Memory B cell (primary cell): ENCODE measurements at places on chromosomes 4 and X.

DNA sequence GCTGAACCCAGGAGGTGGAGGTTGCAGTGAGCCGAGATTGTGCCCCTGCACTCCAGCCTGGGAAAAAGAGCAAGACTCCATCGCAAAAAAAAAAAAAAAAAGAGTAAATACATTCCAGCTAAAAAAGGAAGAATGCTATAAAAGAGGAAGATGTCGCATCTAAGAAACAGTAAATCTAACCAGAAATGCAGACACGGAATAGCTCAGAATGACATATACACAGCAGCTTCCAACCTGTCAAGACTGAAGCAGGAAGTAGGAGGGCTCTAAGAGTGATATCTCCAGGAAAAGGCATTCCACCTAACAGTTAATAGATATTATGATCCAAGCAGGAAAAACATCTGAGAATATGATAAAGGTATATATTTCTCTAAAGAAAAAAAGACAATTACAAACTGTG lies 16.0 kb downstream of the CLOCK start:
- DNase-seq: no peak

- no peak for DNase-seq
Measured at GRCh38 chr4:158817562-158818296, 48.9 kb downstream of the FNIP2 start.

GRCh38 chr4:171025776-171026175 lies 787.4 kb upstream of the GALNTL6 start:
- DNase-seq: no peak

DNA sequence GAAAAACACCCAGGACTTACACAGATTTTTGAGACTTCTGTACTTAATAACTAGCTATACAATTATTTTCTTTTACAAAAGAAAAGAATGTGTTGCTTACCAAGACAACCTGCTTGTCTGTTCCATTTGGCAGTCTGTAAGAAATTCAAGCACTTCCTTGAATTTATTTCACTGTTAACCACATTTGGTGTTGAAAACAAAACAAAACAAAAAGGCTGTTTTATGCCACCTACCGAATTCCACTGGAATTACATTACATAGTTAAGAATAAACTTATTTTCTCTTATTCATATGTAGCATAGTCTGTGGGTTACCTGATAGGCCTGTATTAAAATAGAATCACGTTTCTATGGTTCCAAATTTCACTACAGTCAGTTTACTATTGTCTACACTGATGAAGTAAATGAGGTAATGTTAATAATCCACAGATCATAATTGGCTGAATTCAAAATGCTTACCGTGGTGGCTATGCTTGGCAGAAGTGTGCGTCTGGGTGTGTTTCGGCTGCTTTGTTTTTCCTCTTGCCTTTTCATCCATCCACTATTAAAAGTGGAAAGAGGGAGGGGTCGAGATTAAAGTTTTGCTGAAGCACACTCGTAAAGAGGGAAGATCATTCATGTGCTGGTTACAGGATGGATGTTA lies at the start of gene TLR1:
TLR1 (minus strand) TSS at position 138 of the 642 bp plus-strand sequence. CDS start 5,960 bp downstream, outside the sequence.
- DNase-seq: no peak

GRCh38 chr4:44725166-44725565 lies 1.2 kb downstream of the GNPDA2 start:
- no peak for DNase-seq

DNA sequence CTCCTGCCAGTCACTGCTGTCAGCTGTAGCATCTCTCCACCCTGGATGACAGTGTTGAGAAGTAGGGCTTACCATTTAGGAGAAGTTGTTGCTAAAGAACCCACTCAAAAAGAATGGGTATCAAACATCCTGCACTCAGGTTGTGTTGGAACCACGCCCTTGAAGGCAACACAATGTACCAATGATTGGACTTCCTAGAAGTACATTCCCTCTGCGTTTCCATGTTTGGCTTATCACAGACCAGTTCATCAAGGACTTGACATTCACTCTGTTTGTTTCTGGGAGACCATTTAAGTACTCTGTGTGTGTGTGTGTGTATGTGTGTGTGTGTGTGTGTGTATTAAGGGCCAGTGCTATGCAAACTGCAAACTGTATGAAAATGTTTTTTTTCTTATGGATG lies 200.6 kb upstream of the GATB start:
- DNase-seq: no peak

GRCh38 chr4:147498031-147498660 lies 17.2 kb downstream of the EDNRA start:
- DNase-seq: no peak

DNA sequence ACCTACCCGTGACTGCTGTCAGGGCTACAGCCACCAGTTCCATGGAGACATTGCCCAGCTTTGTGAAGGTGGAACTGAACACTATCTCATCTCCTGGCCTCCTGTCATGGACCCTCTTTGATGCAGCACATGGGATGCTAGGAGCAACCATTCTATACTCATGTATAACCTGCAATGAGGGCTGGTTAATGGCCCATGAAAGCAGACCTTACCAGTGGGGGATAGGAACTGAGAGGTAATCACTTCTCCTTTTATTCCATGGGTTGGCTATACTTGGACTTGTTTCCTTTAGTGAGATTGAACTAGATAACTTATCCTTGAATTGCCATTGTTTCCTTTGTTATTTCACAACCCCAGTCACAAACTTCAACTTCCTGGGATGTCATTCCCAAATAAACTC lies 310.6 kb downstream of the BMPR1B start:
- DNase-seq: no peak

DNA sequence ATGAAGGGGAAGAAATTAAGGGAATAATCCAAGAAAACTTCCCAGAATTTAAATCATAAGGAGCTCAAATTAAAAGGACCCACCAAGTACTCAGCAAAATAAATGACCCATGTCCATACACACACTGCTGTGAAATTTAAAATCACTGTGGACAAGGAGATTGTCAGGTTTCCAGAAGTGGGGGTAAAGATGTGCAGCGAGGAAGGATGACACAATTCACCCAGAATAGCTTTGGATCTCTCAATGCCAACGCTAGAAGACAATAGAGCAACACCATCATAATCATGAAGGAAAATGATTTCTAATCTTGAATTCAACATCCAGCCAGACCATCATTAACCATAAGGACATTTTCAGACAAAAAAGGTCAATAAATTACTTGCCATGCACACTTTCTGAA lies 65.7 kb downstream of the CASK start:
- no peak for DNase-seq
